ENCODE measurements at places on chromosomes 1 and 21. TPM values are rescaled to one million over a fixed set of nuclear protein-coding genes. Genes with fewer than 3 reads are reported as not detected.

DNA sequence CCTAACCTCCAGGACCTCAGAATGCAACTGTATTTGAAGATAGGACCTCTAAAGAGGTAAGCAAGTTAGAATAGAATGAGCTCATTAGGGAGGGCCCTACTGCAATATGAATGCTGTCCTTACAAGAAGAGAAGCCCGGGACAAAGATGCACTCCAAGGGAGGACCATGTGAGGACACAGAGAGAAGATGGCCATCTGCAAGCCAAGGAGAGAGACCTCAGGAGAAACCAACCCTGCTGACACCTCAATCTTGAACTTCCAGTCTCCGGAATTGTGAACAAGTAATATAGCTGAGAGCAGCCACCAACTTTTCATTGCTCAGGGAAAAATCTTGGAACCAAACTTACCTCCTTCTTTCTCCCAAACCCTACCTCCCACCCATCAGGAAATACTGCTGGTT is 15.0 kb upstream of the GALNT2 start:
- no peak for DNase-seq

GRCh38 chr1:17009706-17010105 is 2.0 kb downstream of the ATP13A2 start:
- DNase-seq, result no peak

GRCh38 chr1:172485626-172486025 is 41.8 kb upstream of the PIGC start:
- DNase-seq, result no peak

DNA sequence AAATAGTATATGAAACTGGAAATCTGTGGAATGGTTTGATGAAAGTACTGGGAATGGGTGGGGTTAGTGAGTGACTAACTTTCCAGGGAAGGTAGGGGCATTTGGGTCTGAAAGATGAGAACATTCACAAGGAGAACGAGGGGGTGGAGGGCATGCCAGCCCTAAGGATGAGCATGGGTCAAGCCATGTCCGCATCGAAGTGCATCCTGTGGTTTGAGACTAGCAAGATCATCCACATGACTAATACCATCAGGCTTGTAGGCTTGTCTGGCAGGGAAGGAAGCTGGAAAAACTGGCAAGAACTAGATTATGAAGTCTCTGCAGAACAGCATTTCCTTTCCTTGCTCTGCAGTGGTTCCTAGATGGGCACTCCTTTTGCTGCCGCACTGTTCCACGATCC is 70.4 kb upstream of the UBE2U start:
- no peak for DNase-seq

DNA sequence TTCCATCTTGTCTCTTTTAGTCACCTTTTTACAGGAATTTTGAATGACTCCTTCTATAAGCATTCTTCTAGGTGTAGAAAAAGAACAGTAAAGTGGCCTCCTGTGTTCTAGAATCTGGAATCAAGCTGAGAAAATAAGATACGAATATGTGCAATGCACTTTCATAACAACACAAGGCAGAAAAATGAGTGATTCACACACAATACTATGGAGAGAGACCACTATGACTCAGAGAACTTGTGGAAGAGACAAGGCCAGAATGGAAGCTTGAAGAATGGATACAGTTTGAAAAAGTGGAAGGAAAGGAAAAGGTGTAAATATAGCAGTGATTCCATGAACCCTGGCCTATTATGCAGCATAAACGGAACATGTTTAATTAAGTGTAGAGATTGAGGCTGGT is 57.1 kb upstream of the SAMSN1 start:
- no peak for DNase-seq

DNA sequence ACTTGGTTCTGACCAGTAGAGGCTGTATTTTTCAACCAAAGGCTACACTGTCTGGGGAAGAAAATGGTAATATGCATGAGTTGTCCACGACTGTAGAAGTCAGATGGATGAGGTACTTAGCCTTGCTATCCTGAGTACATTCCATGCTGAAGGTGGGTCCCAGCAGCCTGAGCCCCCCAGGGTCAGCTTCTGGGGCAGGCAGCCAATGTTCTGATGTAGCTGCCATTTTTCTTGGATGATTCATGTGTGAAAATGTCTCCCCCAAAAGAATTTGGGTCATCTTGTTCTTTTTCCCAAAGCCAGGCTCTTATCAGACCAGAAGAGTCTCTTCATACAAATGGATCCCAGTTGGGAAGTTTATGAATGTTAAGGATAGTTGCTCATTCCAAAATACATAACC is 172.2 kb upstream of the UBE2U start:
- no peak for DNase-seq

DNA sequence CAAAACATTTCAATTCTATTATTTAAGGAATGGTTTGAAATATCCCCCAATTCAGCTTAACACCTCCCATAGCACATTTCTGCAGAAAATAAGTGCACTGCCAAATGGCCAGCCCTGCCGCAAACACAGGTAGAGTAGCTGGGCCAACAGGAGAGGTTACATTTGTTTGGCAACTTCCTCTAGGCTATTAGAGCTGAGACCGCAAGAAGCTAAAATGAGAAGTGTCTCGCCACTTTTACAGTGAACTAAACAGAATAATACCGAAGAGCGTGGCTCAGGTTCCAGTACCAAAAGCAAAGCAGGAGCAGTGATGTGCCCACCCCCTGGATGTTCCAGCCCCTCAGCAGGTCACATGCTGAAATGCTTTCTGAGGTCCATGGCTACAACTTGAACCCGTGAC is 154.5 kb upstream of the PKN2 start:
- no peak for DNase-seq

DNA sequence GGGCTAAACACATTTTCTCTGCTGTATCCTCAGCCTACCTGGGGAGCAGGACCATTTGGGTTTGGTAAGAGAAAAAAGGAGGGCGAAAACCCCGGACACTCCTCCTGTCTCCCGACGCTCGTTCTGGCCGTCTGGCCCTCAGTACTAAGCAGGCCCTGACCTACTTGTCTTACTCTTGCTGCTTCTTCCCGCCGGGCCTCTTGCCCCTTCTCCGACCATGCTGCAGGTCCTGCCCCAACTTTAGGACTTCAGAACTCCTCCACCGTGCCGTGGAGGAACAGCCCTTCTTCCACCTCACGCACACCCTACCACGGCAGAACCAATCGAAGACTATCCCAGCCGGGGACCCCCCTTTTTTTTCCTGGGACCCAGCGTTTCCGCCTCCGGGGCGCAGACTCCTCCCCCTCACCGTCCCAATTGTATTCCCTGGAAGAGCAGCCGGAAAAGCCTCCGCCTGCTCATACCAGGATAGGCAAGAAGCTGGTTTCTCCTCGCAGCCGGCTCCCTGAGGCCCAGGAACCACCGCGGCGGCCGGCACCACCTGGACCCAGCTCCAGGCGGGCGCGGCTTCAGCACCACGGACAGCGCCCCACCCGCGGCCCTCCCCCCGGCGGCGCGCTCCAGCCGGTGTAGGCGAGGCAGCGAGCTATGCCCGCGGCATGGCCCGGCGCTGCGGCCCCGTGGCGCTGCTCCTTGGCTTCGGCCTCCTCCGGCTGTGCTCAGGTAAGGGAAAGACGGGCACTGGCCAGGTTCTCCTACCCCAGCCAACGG is at the start of gene CHRNB2:
TSS of gene CHRNB2 (plus strand) at position 393 of the 771 bp plus-strand sequence. CDS start at position 660, 267 bp downstream.
- peak; percentile 70 for DNase-seq

- DNase-seq, result no peak
Measured at GRCh38 chr1:196027127-196027526, 581.1 kb downstream of the KCNT2 start.

- DNase-seq, result no peak
Measured at GRCh38 chr21:44724926-44725325, 13.6 kb upstream of the TSPEAR start.

GRCh38 chr1:69569576-69570328 is 2.0 kb downstream of the LRRC7 start:
- DNase-seq, result no peak

DNA sequence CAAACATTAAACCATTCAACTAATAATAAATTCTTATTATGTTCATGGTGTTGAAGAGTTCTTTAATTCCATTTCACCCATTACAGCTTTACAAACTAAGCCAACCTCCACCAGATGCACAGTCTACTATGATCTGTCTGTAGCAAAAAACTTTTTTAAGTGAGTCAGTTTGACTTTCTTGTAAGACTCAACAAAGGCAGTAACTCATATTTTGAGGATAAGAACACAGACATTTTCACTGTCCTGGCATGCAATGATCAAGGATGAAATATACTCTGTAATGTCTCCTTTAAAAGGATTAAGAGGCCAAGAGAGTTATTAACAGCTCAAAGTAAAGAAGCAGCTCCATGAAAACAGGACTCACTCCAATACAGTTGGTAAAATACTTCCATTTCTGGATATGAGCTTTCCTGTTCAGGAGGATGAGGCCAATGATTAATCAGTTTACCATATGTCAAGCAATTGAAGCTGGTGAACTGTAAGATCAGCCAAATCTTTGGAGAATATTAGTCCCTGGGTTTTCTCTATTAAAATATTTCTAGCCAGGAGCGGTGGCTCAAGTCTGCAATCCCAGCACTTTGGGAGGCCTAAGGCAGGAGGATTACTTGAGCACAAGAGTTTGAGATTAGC is 20.6 kb downstream of the XKR8 start:
- DNase-seq, result no peak

Gene HEYL
- total RNA-seq, result 4.3 TPM

Gene ARTN
- not detected for total RNA-seq

Gene SLAMF8
- total RNA-seq, result 3.3 TPM

GRCh38 chr1:150225546-150225945 is 10.4 kb downstream of the ANP32E start:
- DNase-seq, result no peak

- DNase-seq, result no peak
Measured at GRCh38 chr1:54766726-54767125, 2.4 kb upstream of the PARS2 start.

Gene TRIM17
- total RNA-seq, result not detected

Gene CD101
- 0.95 TPM for total RNA-seq

- no peak for DNase-seq
Measured at GRCh38 chr1:3089490-3089889, 20.5 kb downstream of the PRDM16 start.

DNA sequence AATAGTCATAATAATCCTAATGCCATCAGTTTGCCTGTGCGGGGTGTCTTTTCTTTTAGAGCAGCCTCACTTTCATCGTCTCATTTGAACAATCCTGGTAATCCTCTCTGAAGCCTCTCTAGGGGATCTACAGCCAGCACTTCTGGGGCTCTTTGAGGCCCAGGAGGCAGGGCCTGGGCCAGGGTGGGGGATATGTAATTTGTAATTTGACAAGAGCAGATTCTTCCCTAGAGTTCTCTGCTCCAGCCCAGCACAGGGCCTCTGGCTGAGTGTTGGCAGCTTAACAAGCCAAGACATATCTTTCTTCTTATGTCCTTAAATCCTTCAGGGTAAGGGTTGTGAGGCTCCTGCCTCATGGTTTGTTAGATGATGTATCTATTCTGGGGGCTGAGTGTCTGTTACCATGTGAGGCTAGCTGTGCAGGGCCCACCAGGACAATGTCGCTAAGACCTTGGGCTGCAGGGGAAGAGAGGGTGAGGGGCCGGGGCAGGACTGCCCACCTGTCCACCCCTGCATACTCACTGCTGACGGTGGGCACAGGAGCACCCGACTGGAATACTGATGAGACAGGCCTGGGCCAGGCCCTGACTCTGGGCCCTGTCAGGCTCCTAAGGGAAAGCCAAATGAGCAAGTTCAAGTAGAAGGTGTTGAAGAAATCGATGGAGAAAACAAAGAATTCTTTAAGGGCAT is 45.3 kb upstream of the PARP1 start:
- no peak for DNase-seq

- no peak for DNase-seq
Measured at GRCh38 chr1:15762546-15762945, 4.0 kb downstream of the FBLIM1 start.

GRCh38 chr1:75985827-75986226 is 53.6 kb upstream of the ASB17 start:
- no peak for DNase-seq

- no peak for DNase-seq
Measured at GRCh38 chr1:68497358-68497698, 446 bp upstream of the DEPDC1 start.

- no peak for DNase-seq
Measured at GRCh38 chr1:84972377-84972987, 24.4 kb downstream of the MCOLN2 start.

GRCh38 chr1:202599669-202600431 is 110.4 kb downstream of the SYT2 start:
- DNase-seq, result peak; percentile 87

GRCh38 chr21:36902793-36903192 is 63.7 kb downstream of the HLCS start:
- DNase-seq, result no peak

DNA sequence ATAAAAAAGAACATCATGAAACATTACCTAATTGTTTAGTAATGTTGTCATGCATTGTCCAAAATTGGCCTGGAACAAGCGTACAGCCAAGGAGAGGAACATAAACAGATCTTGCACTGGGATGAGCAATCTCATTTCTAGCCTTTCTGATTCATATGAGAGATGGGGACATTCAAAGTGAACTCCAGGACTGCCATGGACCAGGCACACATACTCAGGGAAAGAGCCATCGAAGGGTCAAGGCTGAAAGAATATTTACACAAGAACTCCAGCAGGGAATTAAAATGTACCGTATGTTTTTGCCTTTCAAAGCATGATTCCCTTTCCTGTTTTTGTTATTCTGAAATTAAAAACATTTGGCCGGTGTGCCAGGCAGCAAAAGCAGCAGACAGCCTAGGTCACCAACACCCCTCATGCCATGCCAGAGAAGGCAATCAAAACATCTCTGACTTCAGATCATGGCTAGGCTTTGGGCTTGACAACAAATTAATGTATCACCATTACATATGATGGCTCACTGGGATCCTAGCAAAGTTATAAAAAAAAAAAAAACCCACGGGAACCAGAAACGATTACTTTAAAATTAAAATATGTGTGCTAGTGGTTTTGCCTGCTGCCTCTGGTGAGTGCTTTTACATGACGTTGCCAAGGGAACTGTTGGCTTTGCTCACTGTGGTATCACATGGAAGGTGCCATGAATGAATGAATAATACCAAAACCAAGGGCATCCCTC is 159.8 kb downstream of the TGFBR3 start:
- peak; percentile 89 for DNase-seq

DNA sequence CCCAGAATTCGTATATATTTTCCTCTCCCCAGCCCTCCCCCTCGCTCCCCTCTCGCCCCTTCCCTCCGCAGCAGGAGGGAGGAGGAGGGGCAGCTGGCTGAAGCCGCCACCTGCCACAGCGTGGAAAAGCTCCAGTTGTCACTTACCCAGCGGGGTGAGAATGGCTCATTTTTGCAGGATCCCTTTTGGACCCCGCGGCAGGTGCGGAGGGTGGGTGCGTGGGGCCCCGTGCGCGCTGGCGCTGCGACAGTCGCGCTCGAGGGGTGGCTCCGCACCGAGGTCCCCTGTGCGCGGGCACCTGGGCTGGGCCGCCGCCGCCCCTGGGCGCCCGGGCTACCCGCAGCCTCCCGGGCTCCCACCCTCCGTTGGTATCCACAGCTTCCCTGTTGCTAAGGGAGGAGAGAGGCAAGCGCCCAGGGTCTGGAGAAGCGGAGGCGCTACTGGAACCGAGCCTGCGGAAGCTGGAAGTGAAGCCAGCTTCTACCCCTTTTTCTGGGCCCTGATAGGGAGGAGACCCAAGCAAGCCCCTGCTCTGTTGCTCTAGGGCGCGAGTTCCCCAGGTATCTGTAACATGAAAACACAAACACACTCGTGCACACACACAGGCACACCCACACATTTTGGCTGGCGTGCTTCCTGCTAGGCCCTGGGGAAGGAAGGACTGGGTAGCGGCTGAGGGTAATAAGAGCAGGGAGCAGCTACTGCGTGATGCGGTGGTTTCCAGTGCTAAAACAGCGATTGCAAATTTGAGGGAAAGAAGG is at the start of gene ERICH3:
TSS of gene ERICH3 (minus strand) at position 442 of the 761 bp plus-strand sequence. CDS start at position 169, 273 bp downstream.
- DNase-seq, result no peak
